Skeletal muscle tissue (tissue), 5 donors: ENCODE measurements at places on chromosomes 2 and 18. TPM values are rescaled to one million over a fixed set of nuclear protein-coding genes. Genes with fewer than 3 reads are reported as not detected.

SERPINB5 gene
- total RNA-seq: not detected

HOXD12 gene
- total RNA-seq: not detected

LDLRAD4 gene
- 18.3 TPM for total RNA-seq

PIEZO2 gene
- total RNA-seq: 41.2 TPM

KLHL29 gene
- 3.7 TPM for total RNA-seq

NOSTRIN gene
- total RNA-seq: 8.4 TPM

AGXT gene
- not detected for total RNA-seq

GCG gene
- 5.2 TPM for total RNA-seq

SIX3 gene
- not detected for total RNA-seq

NGEF gene
- total RNA-seq: 2.6 TPM

POTEE gene
- not detected for total RNA-seq

AKAIN1 gene
- not detected for total RNA-seq

EGR4 gene
- total RNA-seq: not detected

MALL gene
- 8.9 TPM for total RNA-seq

BZW1 gene
- total RNA-seq: 180 TPM

SCN2A gene
- total RNA-seq: not detected

CAPN14 gene
- total RNA-seq: not detected

PXDN gene
- total RNA-seq: 106 TPM

LGALSL gene
- 11.5 TPM for total RNA-seq

GDF7 gene
- 0.52 TPM for total RNA-seq
